GM23248 (cell line): ENCODE measurements at places on chromosomes 12 and 14. TPM values are rescaled to one million over a fixed set of nuclear protein-coding genes. Genes with fewer than 3 reads are reported as not detected.

TROAP gene
- 4.4 and 6.2 TPM in 2 replicates for total RNA-seq

PNMA1 gene
- total RNA-seq: 14.2 and 18.2 TPM in 2 replicates

CD4 gene
- not detected in 2 replicates for total RNA-seq

NEUROD4 gene
- total RNA-seq: not detected in 2 replicates

TXNRD1 gene
- total RNA-seq: 464 and 477 TPM in 2 replicates

PNP gene
- 23.6 and 39.6 TPM in 2 replicates for total RNA-seq

TMBIM6 gene
- 461 and 510 TPM in 2 replicates for total RNA-seq

TMEM229B gene
- 0.65 and 1.1 TPM in 2 replicates for total RNA-seq

NT5DC3 gene
- total RNA-seq: 4.3 and 5.2 TPM in 2 replicates

LDHB gene
- 464 and 478 TPM in 2 replicates for total RNA-seq

PTPRB gene
- total RNA-seq: 3.9 and 4.4 TPM in 2 replicates
